ENCODE measurements at places on chromosomes 5 and 9. TPM values are rescaled to one million over a fixed set of nuclear protein-coding genes. Genes with fewer than 3 reads are reported as not detected.
A peak's percentile ranks its signal among the peaks of the same experiment; 100 is the strongest.

DNA sequence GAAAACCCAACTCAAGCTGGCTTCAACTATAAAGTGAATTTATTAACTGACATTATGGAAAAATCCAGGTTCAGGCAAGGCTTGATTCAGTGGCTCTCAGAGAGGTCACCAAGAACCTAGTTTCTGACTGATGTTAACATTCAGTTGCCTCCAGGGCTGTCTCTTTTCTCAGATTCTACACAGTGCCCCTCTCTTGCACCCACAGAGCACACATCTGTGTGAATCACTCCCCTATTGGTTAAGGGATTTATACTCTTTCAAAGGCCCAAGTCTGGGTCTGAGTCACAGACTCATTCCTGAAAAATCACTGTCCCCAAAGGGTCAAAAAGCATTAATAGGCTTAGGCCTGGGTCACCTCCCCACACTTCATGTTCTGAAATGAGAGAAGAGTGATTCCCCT, 6.2 kb upstream of the HAVCR2 start:
- no peak for DNase-seq
- H3K27me3 ChIP-seq: no peaks in the 10 kb centered on the region
- H3K4me3 ChIP-seq: no peak overlapping the region
- H3K4me1 ChIP-seq: no peaks in the 10 kb centered on the region
- H3K27ac ChIP-seq: no peak overlapping the region

- H3K27ac ChIP-seq: no peak overlapping the region
- H3K36me3 ChIP-seq: no peaks in the 10 kb centered on the region
- DNase-seq: no peak
- no peaks in the 10 kb centered on the region for H3K27me3 ChIP-seq
- no peaks in the 10 kb centered on the region for H3K4me1 ChIP-seq
Observed at GRCh38 chr9:75906531-75906930, 16.1 kb downstream of the PCSK5 start.

The IL7R gene
- 0.25 TPM for total RNA-seq

GRCh38 chr5:139138809-139139208, 59.4 kb downstream of the SIL1 start:
- DNase-seq: no peak
- peaks cover 44% of the 10 kb centered on the region for H3K4me1 ChIP-seq
- H3K27ac ChIP-seq: peak overlapping the region; percentile 40
- H3K27me3 ChIP-seq: no peaks in the 10 kb centered on the region
- H3K4me3 ChIP-seq: no peak overlapping the region

GRCh38 chr5:76456258-76456657, 53.2 kb downstream of the IQGAP2 start:
- H3K4me1 ChIP-seq: peaks cover 8% of the 10 kb centered on the region
- H3K4me3 ChIP-seq: no peak overlapping the region
- H3K36me3 ChIP-seq: no peaks in the 10 kb centered on the region
- no peak for DNase-seq
- H3K27me3 ChIP-seq: no peaks in the 10 kb centered on the region

- DNase-seq: no peak
- H3K27me3 ChIP-seq: no peaks in the 10 kb centered on the region
- no peaks in the 10 kb centered on the region for H3K36me3 ChIP-seq
- H3K27ac ChIP-seq: no peak overlapping the region
Observed at GRCh38 chr5:143713047-143714003, 98.6 kb upstream of the HMHB1 start.

The PCDHAC2 gene
- 12.1 TPM for total RNA-seq

DNA sequence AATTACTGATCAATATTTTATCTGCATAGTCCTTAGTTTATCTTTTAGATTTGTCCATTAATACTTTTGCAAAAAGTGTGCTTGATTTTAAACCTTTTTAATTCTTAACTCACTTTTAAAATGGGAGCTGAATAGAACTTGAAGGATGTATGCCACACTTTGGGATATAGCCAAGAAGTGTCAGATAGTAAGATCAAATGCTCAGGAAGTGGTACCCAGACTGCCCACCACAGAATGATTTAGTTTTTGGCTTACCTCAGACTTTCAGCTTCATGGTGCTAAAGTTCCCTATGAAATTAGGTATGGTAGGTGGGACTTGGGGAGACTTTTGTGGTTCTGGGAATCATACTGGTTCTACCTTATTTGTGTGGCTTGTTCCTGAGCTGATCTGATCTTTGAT, 14.7 kb downstream of the FOCAD start:
- DNase-seq: no peak
- H3K27me3 ChIP-seq: no peaks in the 10 kb centered on the region
- H3K4me1 ChIP-seq: peaks cover 42% of the 10 kb centered on the region
- H3K4me3 ChIP-seq: no peak overlapping the region
- no peak overlapping the region for H3K27ac ChIP-seq

The CHSY3 gene
- 3.6 TPM for total RNA-seq

DNA sequence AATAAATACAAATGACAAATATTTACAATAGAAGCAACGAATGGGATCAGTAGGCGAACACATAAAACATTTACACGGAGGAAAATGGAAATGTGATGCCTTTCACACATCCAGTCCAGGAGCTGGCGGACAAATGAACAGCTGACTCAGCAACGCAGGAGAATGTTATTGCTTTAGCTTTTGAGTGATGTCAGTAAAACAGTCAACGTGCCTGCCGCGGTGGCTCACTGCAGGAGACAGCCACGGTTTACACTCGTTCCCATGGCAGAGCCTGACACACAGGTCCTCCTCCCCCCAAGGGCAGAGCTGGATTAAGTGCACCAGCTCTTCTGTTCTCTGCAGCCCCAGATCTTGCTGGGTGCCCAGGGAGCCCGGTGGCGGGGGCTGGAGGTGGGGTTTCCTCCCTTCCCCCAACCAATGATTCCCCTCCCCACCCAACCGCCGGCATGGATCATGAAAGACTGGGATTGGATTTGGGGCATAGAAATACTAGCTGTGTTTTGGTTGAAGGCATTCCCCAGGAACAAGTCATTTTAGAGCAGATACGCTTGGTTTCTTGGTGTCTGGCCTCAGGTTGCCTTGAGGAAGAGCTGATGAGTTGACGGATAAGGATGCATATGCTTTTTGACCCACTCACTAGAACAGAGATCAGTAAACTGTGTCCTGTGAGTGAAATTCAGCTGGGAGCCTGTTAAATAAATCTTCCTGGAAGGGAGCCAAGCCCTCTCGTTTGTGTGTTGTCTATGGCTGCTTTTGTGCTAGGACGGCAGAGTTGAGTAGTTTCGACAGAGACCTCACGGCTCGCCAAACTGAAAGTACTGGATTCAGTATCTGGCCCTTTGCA, 12.5 kb downstream of the STC2 start:
- peak overlapping the region; percentile 15 for H3K4me3 ChIP-seq
- peaks cover 85% of the 10 kb centered on the region for H3K4me1 ChIP-seq
- H3K27me3 ChIP-seq: no peaks in the 10 kb centered on the region
- H3K36me3 ChIP-seq: peaks cover 15% of the 10 kb centered on the region
- peak overlapping the region; percentile 98 for H3K27ac ChIP-seq

The CDH9 gene
- total RNA-seq: 1.2 TPM

- DNase-seq: no peak
- H3K4me3 ChIP-seq: peak overlapping the region; percentile 16
- no peaks in the 10 kb centered on the region for H3K27me3 ChIP-seq
- peak overlapping the region; percentile 97 for H3K27ac ChIP-seq
Observed at GRCh38 chr5:151150471-151151262, 6.9 kb downstream of the ANXA6 start.

- H3K4me1 ChIP-seq: no peaks in the 10 kb centered on the region
- no peak for DNase-seq
- no peak overlapping the region for H3K4me3 ChIP-seq
- no peak overlapping the region for H3K27ac ChIP-seq
- peaks cover 4% of the 10 kb centered on the region for H3K36me3 ChIP-seq
- no peaks in the 10 kb centered on the region for H3K27me3 ChIP-seq
Observed at GRCh38 chr9:15999422-16000339, 446.8 kb downstream of the CCDC171 start.

The GAPT gene
- total RNA-seq: 1.6 TPM

The DDX4 gene
- 0.18 TPM for total RNA-seq

DNA sequence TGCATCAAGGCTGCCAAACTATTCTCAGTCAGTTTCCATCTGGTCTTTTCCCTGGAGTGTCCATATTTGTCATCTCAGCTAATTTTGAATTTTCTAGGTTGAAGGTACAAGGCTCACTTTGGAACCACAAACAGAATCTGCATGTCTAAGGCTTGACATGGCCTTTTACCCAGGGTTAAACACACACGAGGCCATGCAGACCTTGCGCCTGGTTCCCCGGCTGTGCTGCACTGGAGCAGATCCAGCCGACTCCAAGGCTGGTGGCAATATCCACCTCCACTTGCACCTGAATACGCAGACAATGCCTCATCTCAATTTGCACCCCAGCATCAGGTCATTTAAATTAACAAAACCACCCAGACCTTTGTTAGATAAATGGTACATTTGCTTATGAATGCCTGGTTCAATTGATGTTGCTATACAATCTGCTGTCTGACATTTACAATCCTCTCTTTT, 276.2 kb downstream of the HSPA4 start:
- H3K27ac ChIP-seq: no peak overlapping the region
- DNase-seq: no peak
- no peak overlapping the region for H3K4me3 ChIP-seq
- H3K36me3 ChIP-seq: no peaks in the 10 kb centered on the region

The CCL19 gene
- not detected for total RNA-seq

GRCh38 chr5:109063223-109063622, 315.5 kb downstream of the FER start:
- no peak overlapping the region for H3K4me3 ChIP-seq
- no peaks in the 10 kb centered on the region for H3K27me3 ChIP-seq
- no peak for DNase-seq
- H3K27ac ChIP-seq: no peak overlapping the region

GRCh38 chr5:15682566-15682965, 182.6 kb downstream of the FBXL7 start:
- DNase-seq: no peak
- H3K27ac ChIP-seq: no peak overlapping the region
- H3K36me3 ChIP-seq: no peaks in the 10 kb centered on the region
- peaks cover 60% of the 10 kb centered on the region for H3K4me1 ChIP-seq

DNA sequence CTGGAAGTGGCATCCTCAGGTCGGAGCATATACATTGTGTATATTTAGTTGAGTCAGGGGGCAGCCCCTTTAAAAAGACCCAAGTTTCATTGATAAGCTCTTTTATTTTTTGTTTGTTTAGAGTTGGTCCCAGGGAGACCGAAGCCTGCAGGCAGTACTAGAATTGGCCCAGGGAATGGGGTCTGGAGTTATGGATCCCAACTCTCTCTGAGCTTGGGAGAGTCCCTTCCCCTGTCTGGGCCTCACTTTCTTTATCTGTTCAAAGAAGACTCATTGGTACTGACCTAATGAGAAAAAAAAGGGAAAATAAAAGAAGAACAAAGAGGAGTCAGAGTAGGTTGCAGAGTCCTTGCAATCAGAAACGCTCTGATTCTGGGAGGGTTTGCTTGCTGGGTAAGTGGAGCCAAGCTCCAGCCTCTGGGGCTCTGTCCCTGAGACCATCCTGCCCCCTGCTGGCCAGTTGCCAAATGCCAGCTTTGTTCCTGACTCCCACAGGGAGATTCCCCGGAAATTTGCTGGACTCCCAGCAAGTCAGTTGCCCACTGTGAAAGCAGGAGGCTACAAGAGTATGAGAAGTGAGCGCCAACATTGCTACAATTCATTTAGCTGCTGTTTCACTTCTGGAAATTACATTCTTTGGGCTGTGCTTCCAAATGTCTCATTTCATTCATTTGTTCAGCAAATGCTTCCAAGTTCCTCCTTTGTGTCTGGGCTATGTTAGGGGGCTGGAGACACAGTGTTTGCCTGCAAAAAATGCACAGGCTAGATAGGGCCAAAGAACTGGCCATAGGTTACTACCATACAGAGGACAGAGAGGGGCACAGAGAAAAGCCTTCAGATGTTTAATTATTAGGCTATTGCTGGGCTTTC, 156.2 kb downstream of the MELK start:
- no peaks in the 10 kb centered on the region for H3K36me3 ChIP-seq
- H3K27me3 ChIP-seq: peaks cover 35% of the 10 kb centered on the region
- H3K4me3 ChIP-seq: no peak overlapping the region
- DNase-seq: peak; percentile 75

DNA sequence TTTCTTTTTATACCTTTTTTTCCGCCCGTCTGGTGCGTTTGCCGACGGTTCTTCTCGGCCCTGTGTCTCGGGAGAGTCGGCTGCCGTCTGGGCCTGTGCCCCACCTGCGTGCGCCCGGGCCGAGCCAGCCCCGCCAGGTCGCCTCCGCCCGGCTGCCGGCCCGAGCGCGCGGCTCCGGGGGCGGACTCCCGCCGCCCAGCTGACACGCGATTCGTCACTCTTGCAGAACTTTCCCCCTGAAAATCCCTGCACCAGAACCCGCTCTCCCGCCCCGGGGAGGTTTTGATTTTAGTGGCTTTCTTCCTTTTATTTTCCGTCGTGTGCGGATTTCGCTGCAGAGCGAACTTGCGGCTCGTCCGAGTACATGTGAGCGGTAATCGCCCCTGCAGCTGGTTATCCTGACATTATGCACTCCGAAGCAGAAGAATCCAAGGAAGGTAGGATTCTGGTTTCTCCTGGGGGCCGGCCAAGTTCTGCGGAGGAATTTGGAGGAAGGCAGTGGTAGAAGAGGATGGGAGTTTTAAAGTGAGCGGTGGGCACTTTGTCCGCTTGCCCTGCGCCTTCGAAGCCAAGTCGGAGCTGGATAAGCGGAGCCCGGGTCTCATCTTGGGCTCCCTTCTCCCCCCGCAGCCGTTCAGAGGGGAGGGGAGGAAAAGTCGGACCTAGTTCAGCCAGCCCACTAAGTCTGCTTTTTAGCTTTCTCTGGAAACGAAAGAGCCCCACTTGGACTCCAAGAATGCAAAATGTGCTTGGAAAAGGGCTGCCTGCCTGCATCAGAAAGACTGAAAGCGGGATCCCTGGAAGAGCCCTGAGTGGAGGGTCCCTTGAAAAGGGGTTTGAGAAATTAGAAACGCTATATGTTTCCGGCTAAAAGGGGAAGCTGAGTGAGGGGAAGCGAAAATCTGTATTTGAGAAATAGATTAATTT, at the start of gene TNFAIP8:
TSS of gene TNFAIP8 (plus strand) at position 335 of the 927 bp plus-strand sequence. CDS start at position 407, 72 bp downstream.
- peaks cover 68% of the 10 kb centered on the region for H3K4me1 ChIP-seq
- H3K36me3 ChIP-seq: no peaks in the 10 kb centered on the region
- DNase-seq: peak; percentile 23
- peak within 1 kb of the TSS; percentile 91 for H3K27ac ChIP-seq
- peak within 1 kb of the TSS; percentile 91 for H3K4me3 ChIP-seq
- H3K27me3 ChIP-seq: no peaks in the 10 kb centered on the region

The IFNA21 gene
- not detected for total RNA-seq

The LOX gene
- 17.4 TPM for total RNA-seq
